Panc1 (cell line): ENCODE measurements at places on chromosomes 1 and 21. TPM values are rescaled to one million over a fixed set of nuclear protein-coding genes. Genes with fewer than 3 reads are reported as not detected.

DNA sequence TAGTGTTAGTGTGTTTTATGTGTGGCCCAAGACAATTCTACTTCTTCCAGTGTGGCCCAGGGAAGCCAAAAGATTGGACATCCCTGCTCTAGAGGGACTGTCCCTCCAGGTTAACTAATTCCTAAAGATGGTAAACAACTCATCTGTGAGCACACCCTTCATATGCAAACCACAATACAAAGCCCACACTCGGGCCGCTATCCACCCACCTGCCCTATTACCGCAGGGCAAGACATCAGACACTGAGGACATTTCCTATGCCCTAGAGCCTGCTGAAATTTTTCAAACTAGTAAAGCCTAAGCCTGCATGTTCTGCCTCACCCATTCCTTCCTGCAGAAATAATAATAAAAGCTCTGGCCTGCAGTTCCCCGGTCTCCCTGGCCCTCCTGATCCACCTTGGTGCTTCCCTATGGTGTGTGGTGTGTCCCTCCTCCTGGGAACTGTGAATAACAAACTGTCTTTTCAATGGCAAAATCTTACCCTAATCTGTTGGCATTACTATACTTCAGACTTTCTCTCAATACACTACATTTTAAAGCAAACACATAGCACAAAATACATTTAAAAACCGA, 39.3 kb upstream of the NTPCR start:
- H3K27ac ChIP-seq = no peak overlapping the region
- 0 out of 2 replicates have a peak, but pooled peaks cover 8% of the 10 kb centered on the region for H3K27me3 ChIP-seq
- no peak overlapping the region for H3K4me3 ChIP-seq
- H3K36me3 ChIP-seq = no peaks in the 10 kb centered on the region
- DNase-seq = no peak

PROX1 gene
- 0.13 TPM for total RNA-seq

GRCh38 chr1:36542024-36542961, 59.6 kb upstream of the CSF3R start:
- no peaks in the 10 kb centered on the region for H3K36me3 ChIP-seq
- no peaks in the 10 kb centered on the region for H3K4me1 ChIP-seq
- H3K27me3 ChIP-seq = peaks cover 2% of the 10 kb centered on the region
- H3K4me3 ChIP-seq = no peak overlapping the region
- no peak overlapping the region for H3K27ac ChIP-seq

- no peak overlapping the region for H3K27ac ChIP-seq
- H3K36me3 ChIP-seq = no peaks in the 10 kb centered on the region
- no peak for DNase-seq
Observed at GRCh38 chr1:58982259-58982998, 198.6 kb upstream of the JUN start.

DNA sequence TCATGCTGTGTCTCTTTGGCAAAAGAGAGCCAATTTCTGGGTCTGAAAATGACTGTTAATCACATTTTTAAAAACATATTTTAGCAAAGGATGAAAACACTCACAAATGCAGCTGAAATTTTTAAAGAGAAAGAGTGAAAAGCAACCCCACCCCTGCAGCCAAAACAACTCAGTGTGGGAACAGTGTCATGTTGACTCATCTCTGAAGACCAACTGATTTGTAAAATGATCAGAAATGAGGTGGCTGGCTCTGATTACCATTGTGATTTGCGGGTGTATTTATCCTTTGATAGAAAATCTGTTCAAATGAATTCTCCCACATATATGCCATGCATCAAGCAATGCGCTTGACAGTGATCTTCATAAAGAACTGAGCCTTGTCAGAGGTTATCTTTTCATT, 287.0 kb upstream of the ESRRG start:
- H3K27ac ChIP-seq = no peak overlapping the region
- no peak for DNase-seq
- no peaks in the 10 kb centered on the region for H3K36me3 ChIP-seq
- H3K4me3 ChIP-seq = no peak overlapping the region

OR10J1 gene
- not detected for total RNA-seq

ELF3 gene
- total RNA-seq = 126 TPM

GRCh38 chr1:152926091-152926490, 17.7 kb downstream of the IVL start:
- DNase-seq = peak; percentile 10
- no peaks in the 10 kb centered on the region for H3K36me3 ChIP-seq
- H3K27me3 ChIP-seq = no peaks in the 10 kb centered on the region
- no peak overlapping the region for H3K27ac ChIP-seq
- H3K4me3 ChIP-seq = no peak overlapping the region
- H3K4me1 ChIP-seq = no peaks in the 10 kb centered on the region

GRCh38 chr1:68745011-68745410, 248.1 kb upstream of the DEPDC1 start:
- H3K27me3 ChIP-seq = no peaks in the 10 kb centered on the region
- DNase-seq = no peak
- H3K27ac ChIP-seq = no peak overlapping the region
- H3K4me3 ChIP-seq = no peak overlapping the region
- H3K4me1 ChIP-seq = no peaks in the 10 kb centered on the region

PIGR gene
- 1.4 TPM for total RNA-seq

DNA sequence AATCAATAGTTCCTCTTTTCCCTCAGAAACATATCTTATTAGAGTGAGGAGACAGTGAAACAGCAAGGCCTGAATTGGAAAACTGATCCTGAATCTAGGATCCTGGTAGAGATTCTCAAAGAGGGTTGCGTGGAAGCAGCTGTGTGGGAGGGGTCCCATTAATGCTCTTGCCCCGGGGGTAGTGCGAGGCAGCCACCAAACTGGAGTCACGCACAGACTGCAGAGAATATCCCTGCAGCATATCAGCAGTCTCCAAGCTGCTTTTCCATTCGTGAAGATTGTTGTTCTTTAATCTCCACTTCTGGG, 150.1 kb downstream of the DISC1 start:
- H3K4me1 ChIP-seq = no peaks in the 10 kb centered on the region
- no peak overlapping the region for H3K4me3 ChIP-seq
- DNase-seq = no peak
- H3K36me3 ChIP-seq = no peaks in the 10 kb centered on the region
- no peak overlapping the region for H3K27ac ChIP-seq

DNA sequence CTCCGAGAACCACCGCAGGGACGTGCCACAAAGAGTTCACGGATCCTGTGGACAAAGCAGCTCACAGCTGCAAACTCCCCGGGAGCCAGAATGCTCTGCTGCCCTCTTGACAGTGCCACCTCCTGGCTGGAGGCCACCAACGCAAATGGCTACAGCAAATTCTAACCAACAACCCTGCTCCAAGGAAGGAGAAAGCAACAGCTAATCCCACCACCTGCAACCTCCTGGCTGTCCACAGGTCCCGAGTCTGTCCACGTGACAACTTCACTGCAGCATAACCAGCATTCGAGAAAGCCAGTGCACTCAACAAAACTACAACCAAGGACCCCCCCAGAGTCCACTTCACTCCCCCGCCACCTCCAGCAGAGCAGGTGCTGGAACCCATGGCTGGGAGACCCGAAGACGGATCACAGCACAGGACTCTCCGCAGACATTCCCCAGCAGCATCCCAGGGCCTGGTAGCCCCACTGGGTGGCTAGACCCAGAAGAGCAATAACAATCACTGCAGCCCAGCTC, 17.3 kb downstream of the POFUT2 start:
- no peaks in the 10 kb centered on the region for H3K27me3 ChIP-seq
- H3K4me3 ChIP-seq = no peak overlapping the region
- H3K4me1 ChIP-seq = no peaks in the 10 kb centered on the region
- no peaks in the 10 kb centered on the region; the same call in 1 of the 2 replicates for H3K36me3 ChIP-seq
